Stimulated activated CD4-positive, alpha-beta T cell treated with anti-CD3 and anti-CD28 coated beads, TNF-alpha, amount 100 ng/mL, for 4 hours (primary cell): ENCODE measurements at places on chromosomes 6 and 20.

GRCh38 chr6:25287941-25288340 lies 8.8 kb downstream of the CARMIL1 start:
- DNase-seq = no peak

- DNase-seq = no peak
These were observed 167.0 kb downstream of the AIG1 start for GRCh38 chr6:143227675-143228074.

DNA sequence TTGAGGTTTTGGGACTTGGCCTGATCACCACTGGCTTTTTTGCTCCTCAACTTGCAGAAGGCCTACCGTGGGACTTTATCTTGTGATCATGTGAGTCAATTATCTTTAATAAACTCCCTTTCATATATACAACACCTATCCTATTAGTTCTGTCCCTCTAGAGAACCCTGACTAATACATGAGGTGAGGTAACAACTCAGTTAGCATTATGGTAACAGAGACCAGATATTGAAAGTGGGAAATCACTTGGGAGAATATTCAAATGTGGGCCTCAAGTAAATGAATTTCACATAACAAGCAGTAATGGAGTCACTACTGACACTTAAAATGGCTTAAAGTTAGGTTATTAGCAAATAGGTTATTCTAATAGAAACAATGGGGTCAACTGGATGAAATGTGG lies 438.1 kb upstream of the AGPAT4 start:
- DNase-seq = no peak

- DNase-seq = no peak
These were observed 399.5 kb downstream of the PHF3 start for GRCh38 chr6:64034910-64035655.

DNA sequence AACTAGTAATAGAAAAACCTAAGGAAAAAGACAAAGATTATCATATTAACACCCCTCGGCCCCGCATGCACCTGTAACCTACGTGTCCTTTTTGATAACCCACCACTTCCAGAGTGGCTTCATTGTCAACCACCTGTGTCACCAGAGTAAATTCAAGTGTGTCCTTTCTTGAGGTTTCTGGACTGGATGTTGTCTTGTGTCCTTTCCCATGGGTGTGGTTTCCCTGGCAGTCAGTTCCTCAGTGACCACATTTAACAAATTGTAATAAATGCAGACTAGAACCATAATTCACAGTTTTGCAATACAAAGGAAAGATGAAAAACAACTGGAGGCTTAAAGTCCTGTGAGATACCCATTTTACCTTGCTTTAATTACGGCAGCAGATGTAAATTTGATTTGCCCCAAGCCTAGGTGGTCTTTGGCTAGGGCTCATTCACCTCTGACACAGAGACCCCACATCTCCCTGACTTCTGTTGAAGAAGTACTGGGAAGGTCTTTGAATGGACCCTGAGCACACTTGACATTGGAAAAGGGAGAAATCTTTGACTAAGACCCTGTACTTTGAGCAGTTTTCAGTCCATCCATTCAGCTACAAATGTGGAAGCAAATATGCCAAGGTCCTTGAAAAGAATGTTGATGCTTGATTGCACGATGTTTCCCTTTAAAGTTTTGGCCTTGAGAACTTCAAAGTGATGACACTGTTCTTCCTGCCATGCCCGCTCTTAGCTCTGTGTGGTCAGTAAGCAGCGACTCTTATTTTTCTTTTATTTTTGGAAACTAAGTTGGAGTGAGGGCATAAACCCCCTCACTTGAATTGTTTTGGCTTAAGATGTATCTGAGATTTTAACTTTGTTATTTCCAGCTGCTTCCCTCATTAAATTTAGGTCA lies 232.4 kb downstream of the UST start:
- DNase-seq = no peak

- DNase-seq = no peak
These were observed 10.1 kb downstream of the EZR start for GRCh38 chr6:158808941-158809678.

DNA sequence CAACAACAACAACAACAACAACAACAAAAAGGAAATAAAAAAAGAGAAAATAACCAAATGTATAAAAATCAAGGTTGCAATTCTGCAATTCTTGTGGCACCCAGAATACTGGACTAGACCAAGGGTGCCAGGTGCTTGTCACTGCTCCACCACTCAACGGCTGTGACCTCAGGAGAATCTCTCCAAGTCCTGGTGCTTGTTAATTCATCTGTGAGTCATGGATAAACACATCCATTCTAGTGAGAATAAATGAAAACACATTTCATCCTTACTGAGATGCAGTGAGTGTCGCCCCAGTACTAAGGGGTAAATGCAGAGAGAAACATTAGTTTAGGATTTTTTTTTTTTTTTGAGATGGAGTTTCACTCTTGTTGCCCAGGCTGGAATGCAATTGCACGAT lies 32.0 kb downstream of the HLA-C start:
- no peak for DNase-seq

- DNase-seq = no peak
These were observed 19.8 kb upstream of the TREM1 start for GRCh38 chr6:41306187-41306854.

GRCh38 chr6:37020381-37020780 lies 14.9 kb downstream of the FGD2 start:
- no peak for DNase-seq

GRCh38 chr6:130376936-130377335 lies 11.1 kb downstream of the TMEM200A start:
- DNase-seq = no peak

DNA sequence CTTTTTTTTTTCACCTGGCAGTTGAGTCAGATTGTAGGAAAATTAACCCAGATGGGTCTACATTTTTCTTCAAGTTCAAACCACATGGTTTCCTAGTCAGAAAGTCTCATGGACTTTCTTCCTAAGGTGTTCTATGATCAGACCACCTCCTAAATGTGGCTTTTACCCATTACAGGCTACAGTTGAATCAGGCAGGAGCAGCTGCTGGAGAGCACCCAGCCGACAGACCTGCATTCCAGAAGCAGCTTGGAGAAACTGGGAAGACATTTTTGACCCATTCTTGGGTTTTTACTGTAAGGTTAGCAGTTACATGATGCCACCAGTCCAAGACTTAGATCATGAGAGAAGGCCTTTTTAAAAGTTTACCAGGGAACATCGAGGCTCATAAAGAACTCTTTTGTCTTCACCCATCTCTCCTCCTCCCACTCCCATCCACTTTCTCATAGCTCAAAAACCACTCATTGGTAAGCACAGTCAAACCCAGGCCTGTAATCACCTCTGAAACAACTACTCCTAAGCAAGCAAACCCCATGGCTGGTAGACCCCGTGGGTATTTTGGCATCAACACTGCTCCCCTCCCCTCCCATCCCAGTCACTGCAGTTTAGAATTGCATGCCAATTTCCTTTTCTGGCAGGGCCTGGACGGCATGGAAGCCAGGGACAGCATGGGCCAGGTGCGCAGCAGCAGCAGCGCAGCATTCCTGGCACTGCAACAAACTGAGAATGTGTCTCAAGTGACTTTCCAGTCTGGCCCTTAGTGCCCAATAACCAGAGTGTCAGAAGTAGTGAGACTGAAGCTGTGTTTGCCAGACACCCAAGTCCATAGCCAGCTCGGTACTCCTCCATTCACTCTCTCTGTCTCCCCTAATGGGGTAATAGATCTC lies 113.7 kb downstream of the CLIC5 start:
- no peak for DNase-seq

- no peak for DNase-seq
These were observed 159.8 kb downstream of the PREX1 start for GRCh38 chr20:48667889-48668413.

DNA sequence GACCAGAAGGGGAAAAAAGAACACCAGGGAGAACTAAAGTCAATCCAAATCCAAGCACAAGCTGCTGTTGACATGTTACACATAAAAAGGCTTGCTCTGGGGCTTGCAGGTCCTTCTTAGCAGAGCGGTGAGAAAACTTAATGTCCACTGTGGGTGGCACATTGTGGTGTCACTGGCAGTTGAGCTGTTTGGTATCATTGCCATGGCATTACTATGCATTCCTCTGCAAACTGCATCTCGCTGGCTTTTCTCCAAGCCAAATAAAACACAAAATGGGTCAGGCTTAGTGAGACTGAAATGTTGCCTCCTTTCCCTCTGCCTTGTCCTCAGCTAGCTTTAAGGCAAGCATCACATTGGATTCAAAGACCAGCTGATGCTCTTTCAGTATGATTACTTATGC lies 40.9 kb downstream of the LY86 start:
- DNase-seq = no peak

- DNase-seq = no peak
These were observed 13.9 kb downstream of the NR2E1 start for GRCh38 chr6:108179741-108180140.

DNA sequence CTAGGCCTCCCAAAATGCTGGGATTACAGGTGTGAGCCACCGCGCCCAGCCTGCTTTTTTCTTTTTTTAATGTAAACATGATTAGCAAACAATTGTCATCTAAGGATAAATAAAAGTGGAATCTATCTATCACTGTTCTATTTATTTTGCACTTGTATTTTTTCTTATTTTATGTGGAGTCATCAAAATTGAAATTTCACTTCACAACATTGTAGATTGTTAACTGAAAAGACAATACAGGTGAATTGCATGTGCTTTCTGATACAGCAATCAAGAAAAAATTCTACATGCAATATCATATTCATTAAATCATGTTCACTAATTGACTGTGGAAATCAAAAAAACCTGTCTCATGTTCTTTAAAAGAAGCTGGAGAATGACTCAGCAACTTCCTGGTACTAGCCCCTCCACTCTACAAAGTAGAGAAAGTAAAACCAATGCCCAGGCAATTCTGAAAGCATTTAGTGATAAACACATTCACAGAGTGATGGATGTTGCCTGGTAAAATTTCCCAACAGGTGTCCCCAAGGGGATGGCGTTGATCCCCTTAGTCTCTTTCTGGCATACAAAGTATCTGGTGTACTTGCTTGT lies 10.7 kb upstream of the RFX6 start:
- DNase-seq = no peak

DNA sequence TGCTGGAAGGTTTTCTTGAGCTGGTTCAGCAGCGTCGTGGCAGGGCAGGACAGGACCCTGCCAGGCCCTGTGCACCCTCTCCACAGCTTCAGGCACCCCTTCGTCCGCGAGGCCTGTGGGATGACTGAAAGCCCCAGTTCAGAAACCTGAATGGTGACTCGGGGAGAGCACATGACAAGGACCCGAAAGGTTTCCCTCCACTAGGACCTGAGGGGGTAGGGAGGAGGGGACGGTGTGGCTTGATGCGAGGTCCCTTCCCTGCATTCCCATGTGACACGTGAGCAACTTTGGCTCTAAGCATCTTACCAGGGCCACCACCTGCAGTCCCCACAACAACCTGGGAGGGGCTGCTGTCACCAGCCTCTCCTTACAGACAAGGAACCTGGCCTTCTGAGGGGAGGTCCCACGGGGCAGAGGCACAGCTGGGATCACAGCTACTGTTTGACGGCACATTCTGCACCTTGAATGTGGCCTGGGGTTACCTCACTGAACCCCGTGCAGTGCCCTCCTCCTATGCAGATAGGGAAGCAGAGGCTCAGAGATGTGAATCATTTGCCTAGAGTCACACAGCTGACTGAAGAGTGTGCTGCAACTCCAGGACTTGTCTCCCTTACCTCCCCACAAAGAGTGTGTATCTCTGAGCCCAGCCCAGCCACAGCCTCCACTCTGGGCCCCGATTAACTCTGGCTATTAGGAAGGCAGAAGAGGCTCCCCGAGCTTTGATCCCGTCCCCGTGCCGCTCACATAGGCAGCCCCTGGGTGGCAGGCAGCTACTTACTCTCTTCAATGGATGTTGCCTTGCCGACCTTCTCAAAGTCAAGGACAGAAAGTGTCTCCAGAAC lies 84.6 kb downstream of the PTPN1 start:
- no peak for DNase-seq

DNA sequence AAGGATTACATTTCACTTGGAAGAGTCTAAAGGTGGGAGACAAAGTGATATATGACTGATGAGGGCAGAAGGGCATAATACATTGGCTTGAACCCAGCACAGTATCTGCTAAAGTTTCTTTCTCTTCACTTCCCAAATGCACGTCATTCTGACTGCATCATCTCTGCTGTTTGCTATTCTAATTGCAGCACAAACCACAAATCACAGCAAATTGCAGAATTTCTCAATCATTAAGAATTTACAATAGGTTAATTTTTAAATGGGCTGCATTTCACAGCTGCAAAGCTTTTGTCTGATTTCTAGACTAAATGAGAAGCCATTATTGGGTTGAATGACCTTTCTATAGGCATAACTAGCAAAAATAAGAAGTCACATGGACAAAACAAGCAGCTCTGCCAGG lies 337.0 kb downstream of the RNGTT start:
- no peak for DNase-seq

- no peak for DNase-seq
These were observed 139.6 kb downstream of the PHACTR3 start for GRCh38 chr20:59743767-59744485.

DNA sequence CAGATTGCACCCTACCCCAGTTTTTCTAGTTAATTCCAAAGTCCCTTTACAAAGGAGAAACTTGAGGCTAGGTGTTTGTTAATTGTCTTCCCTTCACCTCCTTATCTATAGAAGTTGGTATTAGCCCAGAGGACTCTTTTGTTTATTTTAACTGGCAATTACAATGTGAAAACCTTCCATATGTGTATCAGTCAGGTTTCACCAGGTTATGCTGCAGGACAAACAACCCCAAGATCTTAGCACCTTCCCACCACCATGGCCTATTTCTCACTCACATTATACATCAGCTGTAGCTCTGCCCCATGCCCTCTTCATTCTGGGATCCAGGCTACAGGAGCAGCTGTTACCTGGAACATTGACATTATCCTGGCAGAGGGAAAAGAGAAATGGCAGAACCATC lies 31.1 kb downstream of the SNHG17 start:
- no peak for DNase-seq

- DNase-seq = no peak
These were observed 198.2 kb downstream of the GMPR start for GRCh38 chr6:16436550-16436949.

GRCh38 chr6:85360794-85361642 lies 88.9 kb upstream of the NT5E start:
- no peak for DNase-seq

GRCh38 chr20:4985658-4986057 lies 15.7 kb downstream of the SLC23A2 start:
- no peak for DNase-seq

GRCh38 chr6:90216072-90216977 lies 80.3 kb downstream of the BACH2 start:
- no peak for DNase-seq
